Metanephros (tissue), 2 donors: ENCODE measurements at places on chromosomes 4 and X. TPM values are rescaled to one million over a fixed set of nuclear protein-coding genes. Genes with fewer than 3 reads are reported as not detected.

FHDC1 gene
- total RNA-seq, result 5.2 TPM

ZXDA gene
- 12.7 TPM for total RNA-seq

DCAF8L2 gene
- not detected for total RNA-seq

SASH3 gene
- 6.7 TPM for total RNA-seq

F9 gene
- total RNA-seq, result not detected
